ENCODE measurements at places on chromosomes 1 and 21.

- no peak for DNase-seq
Observed at GRCh38 chr1:93275634-93276295, 69.9 kb upstream of the DR1 start.

GRCh38 chr1:112393631-112393974 lies 2.4 kb upstream of the CTTNBP2NL start:
- no peak for DNase-seq

DNA sequence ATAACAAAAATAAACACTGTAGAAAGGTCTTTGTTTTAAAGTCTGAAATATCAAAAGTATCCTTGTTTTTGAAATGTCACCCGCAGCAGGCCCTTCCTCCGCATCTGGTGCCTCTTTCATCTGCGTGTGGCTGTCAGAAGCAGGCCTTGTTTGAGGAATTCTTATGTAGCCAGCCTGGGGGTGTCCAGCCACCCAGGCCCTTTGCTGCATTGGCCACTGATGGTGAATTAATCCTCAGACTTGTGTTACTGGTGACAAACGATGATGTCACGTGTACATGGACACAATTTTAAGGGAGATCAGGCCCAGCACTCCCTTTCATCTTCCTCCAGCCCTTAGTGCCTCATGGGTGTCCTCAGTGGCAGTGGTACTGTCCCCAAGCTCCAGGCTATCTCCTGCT lies 208.0 kb upstream of the GALNT2 start:
- no peak for DNase-seq

- DNase-seq, result no peak
Observed at GRCh38 chr1:189220750-189221149, 1256.9 kb downstream of the BRINP3 start.

DNA sequence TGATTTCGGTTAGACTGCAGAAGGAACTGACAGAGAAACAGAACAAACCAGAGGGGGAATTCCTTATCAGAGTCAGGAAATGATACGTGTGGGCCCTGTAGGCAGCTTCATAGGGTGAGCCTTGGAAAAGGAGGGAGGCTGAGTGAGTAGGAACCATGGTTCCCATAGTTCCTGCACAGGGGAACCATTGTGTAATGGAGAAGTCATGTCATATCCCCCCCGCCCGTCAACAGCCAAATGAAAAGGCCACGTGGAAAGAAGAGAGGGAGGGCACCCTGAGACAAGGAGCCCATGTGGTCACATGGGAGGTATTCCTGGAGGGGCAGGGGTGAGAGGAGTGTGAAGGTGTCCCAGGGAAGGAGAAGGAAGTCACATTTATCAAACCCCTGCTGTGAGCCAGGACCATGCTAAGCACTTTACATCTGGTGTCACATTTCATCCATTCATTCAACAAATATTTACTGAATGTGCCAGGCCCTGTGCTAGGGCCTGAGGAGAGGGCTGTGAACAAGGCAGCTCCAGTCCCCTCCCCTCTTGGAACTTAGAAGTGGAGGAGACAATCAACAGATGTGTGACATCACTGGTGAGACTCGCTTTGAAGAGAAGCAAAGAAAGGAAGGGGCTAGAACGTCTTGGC lies 15.7 kb upstream of the FGR start:
- DNase-seq, result no peak

GRCh38 chr1:92277105-92277723 lies 21.6 kb downstream of the GLMN start:
- no peak for DNase-seq

GRCh38 chr1:16143566-16144324 lies 12.1 kb downstream of the EPHA2 start:
- no peak for DNase-seq

DNA sequence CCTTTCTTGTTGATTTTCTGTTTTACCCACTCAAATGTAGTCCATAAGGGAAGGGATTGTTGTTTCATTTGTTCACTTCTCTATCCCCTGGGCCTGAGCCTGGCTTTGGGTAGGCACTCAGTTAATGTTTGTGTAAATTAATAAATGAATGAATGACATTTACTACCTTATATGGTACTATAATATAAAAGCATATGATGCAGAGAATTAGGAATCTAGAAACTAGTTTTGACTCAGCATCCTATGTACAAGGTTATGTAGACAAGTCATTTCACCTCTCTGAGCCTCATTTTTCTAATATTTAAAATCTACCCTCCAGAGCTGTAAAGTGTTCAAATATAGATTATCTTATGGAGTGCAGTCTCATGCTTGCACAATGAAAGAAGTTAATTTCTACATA lies 68.9 kb upstream of the S1PR1 start:
- no peak for DNase-seq

DNA sequence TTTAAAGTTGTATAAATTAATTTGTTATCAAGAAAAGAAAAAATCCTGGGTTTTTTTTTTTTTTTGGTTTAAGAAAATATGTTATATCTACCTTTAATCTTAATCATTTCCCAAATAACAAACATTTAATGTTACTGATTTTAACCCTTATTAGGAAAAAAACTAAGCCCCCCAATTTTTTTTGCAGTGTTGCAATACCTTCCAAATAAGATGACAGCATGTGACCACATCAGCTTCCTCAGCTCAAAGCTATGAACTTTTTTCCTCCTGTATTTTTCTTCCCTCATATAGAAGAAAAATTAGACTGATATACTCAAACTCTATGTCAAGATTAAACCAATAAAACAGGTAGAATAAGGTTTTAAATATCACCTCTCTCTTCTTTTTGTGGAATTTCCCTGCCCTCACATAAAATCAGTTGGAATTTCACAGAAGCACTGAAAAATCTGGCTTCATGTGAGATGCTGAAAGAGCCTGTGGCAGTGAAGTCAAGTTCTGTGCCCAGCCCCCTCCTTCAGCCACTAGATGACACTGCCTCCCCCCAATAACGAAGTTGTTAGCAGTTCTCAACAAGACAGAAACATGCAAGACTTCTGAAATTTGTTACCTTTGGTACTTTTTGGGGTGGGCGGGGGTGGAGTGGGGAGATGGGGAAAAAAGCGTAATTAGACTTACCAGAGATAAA lies 9.6 kb upstream of the SMYD2 start:
- no peak for DNase-seq

GRCh38 chr1:202293569-202293968 lies 48.2 kb downstream of the UBE2T start:
- no peak for DNase-seq

All from stimulated activated CD4-positive, alpha-beta T cell treated with anti-CD3 and anti-CD28 coated beads, Interleukin-15, amount 100 ng/mL, for 1 hour (primary cell).